CD4-positive, alpha-beta T cell treated with Interleukin-6 for 4 hours (primary cell): ENCODE measurements at places on chromosomes 6 and 20.

DNA sequence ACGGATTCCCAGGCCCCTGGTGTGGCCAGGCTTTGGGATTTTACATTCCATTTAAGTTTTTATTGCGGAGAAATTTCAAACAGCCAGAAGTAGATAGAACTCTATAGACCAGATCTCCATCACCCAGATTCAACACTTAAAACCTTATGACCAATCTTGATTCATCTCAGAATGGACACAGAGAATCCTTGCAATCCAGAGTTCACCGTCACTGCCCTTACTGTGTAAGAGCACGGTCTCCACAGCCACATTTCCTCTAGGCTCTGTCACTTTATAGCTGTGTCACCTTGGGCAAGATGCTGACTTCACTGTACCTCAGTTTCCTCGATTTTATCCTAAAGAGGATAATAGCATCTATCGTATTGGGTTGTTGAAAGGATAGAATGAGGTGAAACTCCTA is 979 bp downstream of the ZNF133 start:
- no peak for DNase-seq

DNA sequence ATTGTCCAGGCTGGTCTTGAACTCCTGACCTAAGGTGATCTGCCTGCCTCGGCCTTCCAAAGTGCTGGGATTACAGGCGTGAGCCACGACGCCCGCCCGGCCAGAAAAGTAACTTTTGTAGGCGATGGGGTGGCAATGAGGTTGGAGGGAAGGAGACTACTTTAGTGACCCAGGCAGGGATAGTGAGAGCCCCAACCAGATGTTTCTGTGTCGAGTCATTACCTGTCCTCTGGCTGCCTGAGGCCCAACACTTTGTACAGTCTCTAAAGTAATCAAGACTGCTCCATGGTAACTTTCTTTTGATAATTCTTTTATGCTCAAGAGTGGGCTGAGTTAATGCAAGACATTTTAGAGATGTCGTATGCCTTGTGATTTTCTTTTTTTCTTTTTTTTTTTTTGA is 6.8 kb downstream of the SASH1 start:
- no peak for DNase-seq

DNA sequence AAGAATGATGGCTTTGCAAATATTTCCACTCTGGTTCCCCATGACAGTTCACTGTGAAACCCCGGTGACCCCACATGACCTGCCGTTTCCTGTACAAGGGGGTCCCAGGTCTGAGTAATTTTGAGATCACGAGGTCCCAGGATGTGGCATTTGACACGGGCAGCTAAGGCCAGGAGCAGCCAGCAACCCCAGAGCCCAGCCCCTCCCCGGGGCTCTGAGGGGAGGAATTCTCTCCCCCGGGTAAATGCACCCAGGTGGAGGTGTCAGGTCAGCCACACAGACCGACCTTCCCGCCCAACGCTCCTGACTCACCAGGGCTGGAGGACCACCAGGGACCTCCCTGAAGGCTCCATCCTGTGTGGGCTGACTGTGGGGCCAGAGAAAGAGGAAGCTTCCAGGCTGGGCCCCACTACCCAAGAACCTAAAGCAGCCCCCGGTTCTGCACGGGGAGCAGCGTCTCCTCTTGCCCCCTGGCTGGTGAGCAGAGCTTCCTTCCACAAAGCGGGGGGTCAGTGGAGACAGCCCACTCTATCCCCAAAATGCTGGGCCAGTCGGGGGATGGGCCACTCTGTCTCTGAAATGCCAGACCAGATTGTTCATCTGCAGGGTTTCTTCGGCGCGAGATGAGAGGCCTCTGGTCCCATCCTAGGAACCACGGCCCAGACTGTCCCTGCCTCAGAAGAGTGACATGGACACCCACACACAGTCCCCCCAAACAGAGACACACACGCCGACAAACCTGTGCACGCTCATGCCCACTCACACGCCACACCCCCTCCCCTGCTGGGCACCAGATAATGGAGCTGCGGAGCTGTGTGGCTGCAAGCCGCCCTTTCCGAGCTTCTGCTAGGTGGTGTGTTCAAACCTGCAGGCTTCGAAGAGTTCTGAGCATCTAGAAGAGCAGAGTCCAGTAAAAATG is 23.4 kb upstream of the SLCO4A1 start:
- peak; percentile 41 for DNase-seq

DNA sequence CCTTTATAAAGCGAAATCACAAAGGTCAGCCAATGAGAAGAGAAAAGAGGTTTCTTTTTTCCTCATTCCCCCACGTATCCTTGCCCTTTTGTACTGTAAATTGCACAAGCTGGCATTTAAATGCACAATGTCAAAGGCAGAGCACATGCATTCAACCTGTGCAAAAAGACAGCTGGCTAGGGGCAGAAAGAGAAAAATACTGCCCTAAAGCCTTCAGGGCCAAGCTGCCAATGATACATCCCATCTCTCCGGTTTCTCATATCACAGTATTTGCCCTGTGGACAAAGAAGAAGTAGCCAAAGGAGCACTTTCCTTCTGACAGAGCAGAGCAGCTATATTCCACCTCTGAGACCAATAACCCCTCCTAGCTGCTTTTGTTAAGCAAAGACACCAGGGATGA is 219.2 kb downstream of the TRDN start:
- no peak for DNase-seq

DNA sequence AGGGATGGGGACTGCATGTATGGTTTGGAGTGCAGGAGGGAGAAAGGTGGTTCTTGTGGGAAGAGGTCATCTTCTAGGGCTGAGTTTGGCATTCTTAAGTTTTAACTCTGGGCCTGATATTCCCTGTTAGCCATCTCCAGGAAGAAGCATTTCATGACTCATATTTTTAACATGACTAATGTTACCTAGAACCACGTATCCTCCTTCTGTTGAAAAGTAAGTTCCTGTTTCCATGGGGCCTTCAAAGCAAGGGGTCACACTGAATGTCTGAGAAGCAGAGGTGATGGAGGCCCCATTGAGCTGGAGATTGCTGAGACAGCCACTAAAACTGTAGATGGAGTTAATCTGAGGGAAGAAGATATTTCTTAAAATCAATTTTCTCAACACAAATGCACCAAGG is 30.2 kb downstream of the FAM229B start:
- no peak for DNase-seq
